Spinal cord (tissue), 10 donors: ENCODE measurements at places on chromosomes 1 and 21.
A peak's percentile ranks its signal among the peaks of the same experiment; 100 is the strongest.

GRCh38 chr1:177913762-177914540 lies 55.9 kb downstream of the SEC16B start:
- DNase-seq: peak; percentile 45

DNA sequence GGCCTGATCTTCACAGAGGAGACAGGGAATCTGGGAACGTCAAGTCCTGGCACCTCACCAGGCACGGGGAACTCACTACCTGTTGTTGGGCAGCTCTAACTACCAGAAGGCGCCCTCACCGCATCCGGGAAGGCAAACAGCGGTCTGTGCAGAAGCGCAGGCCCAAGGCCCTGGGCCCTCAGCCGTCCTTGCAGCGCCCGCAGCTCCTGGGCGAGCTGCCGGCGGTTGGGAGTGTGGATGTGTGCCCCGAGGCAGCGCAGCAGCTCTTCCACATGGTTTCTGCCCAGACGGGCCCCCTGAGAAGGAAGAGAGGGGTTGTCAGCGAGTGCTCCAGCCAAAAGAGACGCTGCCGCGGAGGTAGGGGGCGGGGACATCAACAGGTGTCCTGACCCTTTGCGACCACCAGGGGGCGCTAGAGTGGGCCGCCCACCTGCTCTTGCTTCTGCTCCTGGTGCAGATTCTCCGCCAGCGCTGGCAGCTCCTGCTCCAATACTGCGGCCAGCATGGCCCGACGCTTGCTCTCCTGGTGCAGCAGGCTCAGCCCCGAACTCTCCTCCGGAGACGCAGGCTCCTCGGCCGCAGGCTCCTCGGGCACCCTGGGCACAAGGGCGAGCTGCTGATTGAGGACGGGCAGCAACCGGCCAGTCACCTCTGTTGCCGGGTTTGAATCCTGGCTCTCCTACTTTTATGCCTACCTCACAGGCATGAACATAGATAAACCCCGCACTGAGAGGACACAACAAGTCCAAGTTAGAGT lies 9.3 kb downstream of the MAP3K6 start:
- DNase-seq: peak; percentile 71

GRCh38 chr1:15616373-15617172 lies 685 bp upstream of the DDI2 start:
- no peak for DNase-seq

GRCh38 chr1:226123591-226124471 lies 61.3 kb downstream of the H3-3A start:
- DNase-seq: no peak

- DNase-seq: no peak
Observed at GRCh38 chr1:169196161-169196560, 89.7 kb downstream of the ATP1B1 start.

- no peak for DNase-seq
Observed at GRCh38 chr1:207920444-207921021, 9.6 kb upstream of the CD34 start.

- DNase-seq: no peak
Observed at GRCh38 chr1:81876901-81877733, 76.4 kb downstream of the ADGRL2 start.

DNA sequence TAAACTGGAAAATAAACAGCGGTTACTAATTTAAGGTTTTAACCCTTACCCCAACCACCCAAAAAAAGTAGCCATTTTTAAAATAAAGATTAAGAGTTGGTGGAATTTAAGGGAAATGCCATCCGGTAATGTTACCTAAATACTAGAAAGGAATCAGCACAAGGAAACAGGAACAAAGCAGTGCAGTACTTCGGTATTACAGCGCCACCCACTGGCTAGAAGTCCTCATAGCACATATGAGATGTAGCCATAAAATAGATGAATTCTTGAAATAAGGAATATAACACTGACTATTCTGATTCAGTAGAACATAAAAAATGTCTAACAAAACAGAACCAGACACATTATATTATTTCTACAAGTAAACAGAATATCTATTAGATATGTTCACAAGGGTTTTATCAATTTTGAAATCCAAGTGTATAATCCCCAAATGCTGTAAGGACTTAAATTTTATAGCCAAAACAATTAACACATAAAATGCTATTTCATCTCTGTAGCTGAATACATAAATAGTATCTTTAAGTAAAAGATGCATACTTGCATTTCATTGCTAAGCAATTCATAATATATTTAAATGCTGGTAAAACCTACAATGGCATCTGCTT lies 58.8 kb downstream of the FRRS1 start:
- DNase-seq: peak; percentile 94

DNA sequence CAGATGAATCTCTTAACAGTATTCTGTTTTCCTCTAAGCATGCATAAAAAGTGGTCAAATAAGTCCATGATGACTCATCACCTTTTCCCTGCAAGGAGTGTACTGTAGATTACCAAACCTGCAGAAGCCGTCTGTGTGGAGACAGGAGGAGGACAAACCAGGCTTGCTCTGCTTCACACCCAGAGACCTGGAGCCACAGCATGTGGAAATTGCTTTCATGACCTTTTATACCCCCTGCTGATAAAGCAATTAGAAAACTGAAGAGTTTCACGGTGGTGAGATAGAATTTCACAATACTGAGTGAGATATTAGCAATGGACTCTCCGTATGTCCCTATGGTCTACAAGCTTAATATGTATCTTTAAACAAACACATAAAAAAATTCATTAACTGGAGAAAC lies 9.4 kb downstream of the CORT start:
- no peak for DNase-seq

DNA sequence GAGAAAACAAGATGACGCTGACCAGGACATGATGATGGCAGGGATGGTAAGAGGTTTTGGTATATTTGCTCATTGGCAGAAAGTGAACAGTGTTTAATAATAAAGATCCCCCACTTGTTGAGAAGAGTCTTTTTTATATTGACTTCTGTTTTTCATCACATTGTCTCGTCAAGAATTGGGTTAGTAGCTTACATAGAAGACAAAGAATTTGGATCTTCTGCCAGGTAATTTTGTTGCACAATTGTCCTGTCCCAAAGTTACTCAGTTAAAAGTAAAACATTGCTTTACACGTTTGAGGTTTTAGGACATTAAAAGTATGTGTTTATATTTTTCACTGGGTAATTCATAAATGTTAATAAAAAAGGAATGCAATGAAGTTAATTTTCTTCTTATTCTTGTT lies 48.3 kb upstream of the LAMC2 start:
- no peak for DNase-seq

DNA sequence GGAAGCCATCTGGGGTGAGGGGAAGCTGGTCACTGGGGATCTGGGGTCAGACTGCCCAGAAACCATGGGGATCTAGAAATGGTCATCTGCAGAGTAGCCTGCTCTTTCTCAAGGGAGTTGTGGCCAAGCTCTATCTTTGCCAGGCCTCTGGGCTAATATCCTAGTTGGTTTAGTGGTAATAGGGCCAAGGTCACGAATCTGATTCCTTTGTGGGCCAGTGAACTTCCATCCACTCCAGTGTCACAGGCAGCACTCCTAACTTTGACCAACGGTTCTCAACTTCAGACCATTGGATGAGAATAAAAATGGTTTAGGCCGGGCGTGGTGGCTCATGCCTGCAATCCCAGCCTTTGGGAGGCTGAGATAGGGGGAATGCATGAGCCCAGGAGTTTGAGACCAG lies 28.1 kb upstream of the PPP2R5A start:
- DNase-seq: no peak

- no peak for DNase-seq
Observed at GRCh38 chr1:214532070-214532469, 19.3 kb downstream of the PTPN14 start.

- DNase-seq: no peak
Observed at GRCh38 chr1:35714921-35715567, 3.6 kb downstream of the C1orf216 start.
